ENCODE measurements at places on chromosomes 5 and 9. TPM values are rescaled to one million over a fixed set of nuclear protein-coding genes. Genes with fewer than 3 reads are reported as not detected.

Gene FRRS1L
- total RNA-seq = 2.2 TPM

GRCh38 chr9:21506626-21507482 lies 24.7 kb upstream of the IFNE start:
- no peak overlapping the region for H3K4me3 ChIP-seq
- H3K36me3 ChIP-seq = no peaks in the 10 kb centered on the region
- no peak overlapping the region for H3K27ac ChIP-seq

- no peak overlapping the region for H3K4me3 ChIP-seq
- DNase-seq = no peak
- H3K36me3 ChIP-seq = no peaks in the 10 kb centered on the region
- H3K27me3 ChIP-seq = no peaks in the 10 kb centered on the region
- no peak overlapping the region for H3K27ac ChIP-seq
Observed at GRCh38 chr5:109857405-109858031, 167.8 kb downstream of the MAN2A1 start.

GRCh38 chr5:75034137-75034739 lies 18.1 kb downstream of the GCNT4 start:
- no peak for DNase-seq
- no peaks in the 10 kb centered on the region for H3K27me3 ChIP-seq
- H3K4me1 ChIP-seq = peaks cover 6% of the 10 kb centered on the region
- H3K36me3 ChIP-seq = no peaks in the 10 kb centered on the region

Gene NME5
- total RNA-seq = not detected

GRCh38 chr9:122936464-122936863 lies 4.4 kb upstream of the RABGAP1 start:
- H3K4me3 ChIP-seq = no peak overlapping the region
- no peak overlapping the region for H3K27ac ChIP-seq
- no peak for DNase-seq
- peaks cover 34% of the 10 kb centered on the region for H3K4me1 ChIP-seq
- H3K36me3 ChIP-seq = peaks cover 19% of the 10 kb centered on the region

- no peaks in the 10 kb centered on the region for H3K36me3 ChIP-seq
- H3K4me3 ChIP-seq = no peak overlapping the region
- no peak for DNase-seq
- no peaks in the 10 kb centered on the region for H3K4me1 ChIP-seq
- H3K27ac ChIP-seq = no peak overlapping the region
- no peaks in the 10 kb centered on the region for H3K27me3 ChIP-seq
Observed at GRCh38 chr9:22813529-22813928, 366.9 kb downstream of the DMRTA1 start.

DNA sequence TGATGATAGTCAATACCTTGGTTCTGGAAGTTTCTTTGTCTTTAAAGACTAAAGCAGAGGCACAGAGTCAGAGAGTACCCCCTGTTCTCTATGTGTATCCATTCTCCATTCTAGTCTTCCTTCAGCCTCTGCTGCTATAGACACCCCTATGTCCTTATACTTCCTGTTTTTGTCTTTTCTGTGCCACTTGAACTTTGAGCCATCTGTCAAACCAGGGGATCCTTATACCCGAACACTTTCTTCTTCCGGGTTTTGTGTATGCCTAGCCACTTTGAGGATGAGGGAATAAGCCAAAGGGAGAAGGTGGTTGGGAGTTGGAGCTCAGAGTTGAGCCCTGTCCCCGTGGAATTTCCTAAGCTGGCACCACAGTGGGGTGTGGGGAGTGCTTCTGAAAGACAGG lies 61.1 kb upstream of the IL6ST start:
- H3K27ac ChIP-seq = no peak overlapping the region
- H3K4me3 ChIP-seq = no peak overlapping the region
- H3K36me3 ChIP-seq = no peaks in the 10 kb centered on the region
- peaks cover 9% of the 10 kb centered on the region for H3K4me1 ChIP-seq

DNA sequence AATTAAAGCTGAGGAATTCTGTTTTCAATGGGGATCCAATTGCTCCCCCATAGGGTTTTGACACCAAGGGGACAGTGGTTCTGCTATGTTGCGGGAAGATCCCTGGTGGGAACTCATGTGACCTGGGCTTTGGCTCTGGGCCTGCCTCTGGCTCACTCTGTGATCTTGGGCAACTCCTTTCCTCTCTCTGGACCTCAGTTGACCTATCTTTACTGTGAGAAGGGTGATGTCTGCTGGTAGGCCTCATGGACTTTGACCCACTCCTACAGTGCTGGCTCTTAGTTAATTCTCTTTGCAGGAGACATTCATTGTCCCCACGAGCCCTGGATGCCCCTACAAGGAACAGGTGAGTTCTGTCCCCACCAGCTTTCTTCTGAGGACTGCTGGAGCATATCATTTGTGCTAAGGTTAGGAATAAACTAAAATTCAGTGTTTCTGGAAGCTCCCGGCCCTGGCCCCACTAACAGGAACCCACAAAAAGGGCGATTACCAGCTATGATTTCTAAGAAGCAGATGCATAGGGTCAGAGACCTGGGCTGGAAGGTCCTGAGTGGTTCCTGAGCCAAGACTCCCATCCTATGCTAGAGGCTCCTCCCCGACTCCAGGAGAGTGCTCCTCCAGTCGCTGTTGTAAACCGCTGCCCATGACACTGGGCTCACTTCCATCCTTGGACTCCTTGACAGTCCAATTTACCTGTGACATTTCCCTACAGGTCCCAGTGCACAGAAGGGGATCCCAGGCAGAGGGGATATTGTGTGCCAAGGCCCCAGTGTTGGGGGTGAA lies 218.3 kb downstream of the PAX5 start:
- H3K27ac ChIP-seq = no peak overlapping the region
- no peak overlapping the region for H3K4me3 ChIP-seq
- no peaks in the 10 kb centered on the region for H3K27me3 ChIP-seq
- DNase-seq = no peak
- no peaks in the 10 kb centered on the region for H3K36me3 ChIP-seq

DNA sequence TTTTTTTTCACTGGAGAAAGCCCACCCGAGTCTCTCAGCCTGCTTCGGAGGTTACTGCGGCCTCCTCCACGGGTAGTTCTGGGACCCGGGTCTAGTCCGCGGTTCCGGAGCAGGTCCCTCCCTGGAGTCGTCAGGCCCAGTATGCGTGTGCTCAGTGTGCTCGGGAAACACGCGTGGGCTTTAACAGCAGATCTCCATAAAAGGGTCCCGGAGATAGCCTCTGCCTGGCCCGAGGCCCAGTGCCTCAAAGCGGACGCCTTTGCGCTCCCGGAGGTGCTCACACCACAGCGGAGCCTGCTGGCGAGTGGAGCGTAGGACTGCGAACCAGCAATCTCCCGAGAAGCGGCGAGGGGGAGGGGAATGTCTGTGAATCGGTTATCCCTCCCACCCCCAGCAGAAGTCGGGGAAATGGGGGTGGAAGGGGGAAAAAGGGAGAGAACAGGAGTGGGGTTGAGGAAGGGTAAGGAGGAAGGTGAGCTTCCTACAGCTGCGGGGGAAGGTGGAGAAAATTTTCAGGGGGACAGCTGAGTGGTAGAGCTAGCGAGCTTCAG lies 28.7 kb downstream of the CDKN2A start:
- no peak for DNase-seq
- peaks cover 13% of the 10 kb centered on the region for H3K27me3 ChIP-seq
- peaks cover 13% of the 10 kb centered on the region for H3K4me1 ChIP-seq
- no peak overlapping the region for H3K27ac ChIP-seq
- H3K4me3 ChIP-seq = peak overlapping the region; percentile 23

Gene SPATA6L
- total RNA-seq = 3.9 TPM

DNA sequence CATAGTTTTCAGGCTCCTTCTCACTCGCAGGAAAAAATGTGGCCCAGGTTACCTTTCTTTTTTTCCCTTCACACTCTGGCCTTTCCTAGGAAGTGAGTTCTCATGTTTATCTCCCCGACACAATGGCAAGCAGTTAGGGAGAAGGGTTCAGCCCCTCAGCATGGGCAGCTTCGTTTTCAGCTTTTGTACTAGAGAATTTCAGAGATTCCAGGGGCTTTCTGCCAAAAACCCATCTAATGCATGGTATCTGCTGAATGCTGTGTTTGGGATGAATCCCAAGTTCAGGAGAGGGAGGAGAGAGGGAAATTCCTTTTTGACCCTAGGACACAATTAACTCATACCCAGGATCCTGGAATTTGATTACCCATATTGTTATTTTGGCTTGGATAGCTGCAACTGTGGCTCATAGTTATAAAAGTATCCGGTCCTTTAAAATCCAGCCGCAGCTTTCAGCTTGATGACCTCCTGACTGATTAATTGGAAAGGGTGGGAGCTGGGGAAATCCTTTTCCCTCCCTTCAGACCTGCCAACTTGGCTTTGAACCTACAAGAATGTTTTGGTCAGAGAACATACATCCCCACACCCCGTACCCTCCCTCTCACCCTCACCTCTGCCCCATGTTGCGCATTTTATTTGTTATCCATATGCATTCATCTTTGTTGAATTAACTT lies 78.4 kb downstream of the TMEM252 start:
- peak overlapping the region; percentile 27 for H3K27ac ChIP-seq
- no peak overlapping the region for H3K4me3 ChIP-seq
- H3K4me1 ChIP-seq = peaks cover 11% of the 10 kb centered on the region
- no peak for DNase-seq

DNA sequence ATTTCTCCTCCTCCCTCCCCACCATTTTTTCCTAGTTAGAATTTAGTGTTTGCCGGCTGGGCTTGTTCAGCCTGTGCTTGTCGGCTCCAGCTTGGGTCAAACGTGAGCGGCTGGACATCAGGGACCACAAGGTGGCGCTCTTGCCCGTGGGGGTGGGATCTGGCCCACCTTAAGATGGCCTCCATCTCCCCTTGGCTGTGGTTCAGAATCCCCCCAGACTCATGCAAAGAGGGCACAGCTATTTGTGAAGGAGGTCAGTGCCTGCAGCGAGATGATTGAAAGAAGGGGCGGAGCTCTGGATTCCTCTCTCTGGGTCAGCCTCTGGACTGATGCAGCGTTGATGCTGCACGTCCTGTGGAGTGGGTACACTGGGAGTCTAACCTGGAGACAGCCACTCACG lies 283.3 kb upstream of the TUT7 start:
- H3K27me3 ChIP-seq = no peaks in the 10 kb centered on the region
- no peak for DNase-seq
- no peak overlapping the region for H3K4me3 ChIP-seq
- no peaks in the 10 kb centered on the region for H3K4me1 ChIP-seq

DNA sequence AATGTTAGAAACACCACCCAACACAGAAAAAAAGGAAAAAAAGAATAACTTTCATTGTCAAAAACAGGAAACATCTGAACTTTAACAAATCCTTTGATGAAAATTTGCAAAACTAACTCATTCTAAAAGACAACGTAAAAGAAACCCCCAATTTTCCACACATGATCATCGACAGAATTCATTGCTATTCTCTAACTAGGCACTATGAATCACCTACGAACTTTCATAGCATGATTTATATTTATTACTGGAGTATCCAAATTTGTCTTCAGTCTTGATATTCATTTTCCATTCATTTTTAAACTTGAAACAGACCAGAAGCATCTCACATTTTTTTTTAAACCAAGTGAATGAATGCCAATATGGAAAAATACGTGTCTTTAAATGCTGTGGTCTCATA lies 514.6 kb downstream of the TLE4 start:
- DNase-seq = no peak
- H3K36me3 ChIP-seq = no peaks in the 10 kb centered on the region
- H3K27ac ChIP-seq = no peak overlapping the region
- H3K4me1 ChIP-seq = peaks cover 8% of the 10 kb centered on the region

GRCh38 chr5:54601411-54602230 lies 84.1 kb downstream of the SNX18 start:
- H3K4me3 ChIP-seq = no peak overlapping the region
- no peak overlapping the region for H3K27ac ChIP-seq
- no peaks in the 10 kb centered on the region for H3K27me3 ChIP-seq
- no peaks in the 10 kb centered on the region for H3K36me3 ChIP-seq
- H3K4me1 ChIP-seq = peaks cover 9% of the 10 kb centered on the region

Gene EPB41L4B
- 4.7 TPM for total RNA-seq

- no peak overlapping the region for H3K27ac ChIP-seq
- H3K4me1 ChIP-seq = no peaks in the 10 kb centered on the region
- DNase-seq = no peak
- H3K27me3 ChIP-seq = no peaks in the 10 kb centered on the region
- no peaks in the 10 kb centered on the region for H3K36me3 ChIP-seq
Observed at GRCh38 chr5:38284384-38284783, 26.0 kb downstream of the EGFLAM start.

DNA sequence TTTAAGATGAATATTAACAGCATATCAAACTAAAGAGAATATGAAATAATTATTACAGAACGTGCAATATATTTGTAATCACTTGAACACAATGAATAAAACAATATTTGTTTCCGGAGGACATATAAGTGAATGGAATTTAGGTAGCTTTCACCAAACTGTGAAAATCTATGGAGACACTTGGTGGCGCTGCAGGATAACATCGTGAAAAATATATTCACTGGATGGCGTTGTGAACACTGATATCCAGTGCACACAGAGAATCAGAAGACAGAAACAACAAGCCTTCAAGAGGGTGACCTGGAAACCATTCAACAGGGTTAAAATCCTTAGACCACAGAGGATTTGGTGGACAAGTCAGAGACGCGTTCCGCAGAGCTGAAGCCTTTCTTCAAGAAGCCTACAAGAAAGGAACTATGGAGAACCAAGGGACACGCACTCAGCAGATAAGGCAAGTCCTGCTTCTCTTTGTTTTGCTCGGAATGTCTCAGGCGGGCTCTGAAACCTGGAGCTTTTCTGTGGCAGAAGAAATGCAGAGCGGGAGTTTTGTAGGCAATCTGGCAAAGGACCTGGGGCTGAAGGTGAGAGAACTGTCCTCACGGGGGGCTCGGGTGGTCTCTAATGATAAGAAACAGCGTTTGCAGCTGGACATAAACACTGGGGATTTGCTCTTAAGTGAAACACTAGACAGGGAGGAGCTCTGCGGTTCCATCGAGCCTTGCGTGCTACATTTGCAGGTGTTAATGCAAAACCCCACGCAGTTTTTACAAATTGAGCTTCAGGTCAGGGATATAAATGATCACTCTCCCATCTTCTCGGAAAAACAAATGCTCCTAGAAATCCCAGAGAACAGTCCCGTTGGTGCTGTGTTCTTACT lies at the start of gene PCDHB11:
TSS of gene PCDHB11 (plus strand) at position 269 of the 877 bp plus-strand sequence. CDS start at position 417, 148 bp downstream.
- H3K27me3 ChIP-seq = no peaks in the 10 kb centered on the region
- no peaks in the 10 kb centered on the region for H3K36me3 ChIP-seq
- H3K4me1 ChIP-seq = no peaks in the 10 kb centered on the region
- H3K4me3 ChIP-seq = no peak within 1 kb of the TSS

Gene TMEM215
- total RNA-seq = not detected

DNA sequence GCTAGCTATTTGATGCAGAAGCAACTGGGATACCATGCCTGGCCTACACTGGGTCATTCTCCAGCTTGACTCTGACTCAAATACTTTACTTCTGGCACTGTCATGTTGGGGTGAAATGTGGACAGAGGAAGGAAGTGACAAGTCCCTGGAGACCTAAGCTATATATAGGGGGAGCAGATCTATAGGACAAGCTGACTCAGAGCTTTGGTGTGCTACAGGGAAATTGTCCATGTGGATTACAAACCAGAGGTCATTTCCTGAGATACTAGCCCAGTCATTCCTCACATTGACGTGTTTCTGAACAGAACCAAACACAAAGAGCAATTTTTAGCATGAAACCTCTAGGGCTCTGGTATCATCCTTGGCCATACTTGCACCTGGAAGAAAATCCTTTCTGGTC lies 531.6 kb upstream of the CLINT1 start:
- H3K4me1 ChIP-seq = no peaks in the 10 kb centered on the region
- H3K36me3 ChIP-seq = no peaks in the 10 kb centered on the region
- no peak for DNase-seq
- no peak overlapping the region for H3K27ac ChIP-seq

Data from vagina (tissue), 2 donors.